ENCODE measurements at places on chromosomes 7 and 10.

DNA sequence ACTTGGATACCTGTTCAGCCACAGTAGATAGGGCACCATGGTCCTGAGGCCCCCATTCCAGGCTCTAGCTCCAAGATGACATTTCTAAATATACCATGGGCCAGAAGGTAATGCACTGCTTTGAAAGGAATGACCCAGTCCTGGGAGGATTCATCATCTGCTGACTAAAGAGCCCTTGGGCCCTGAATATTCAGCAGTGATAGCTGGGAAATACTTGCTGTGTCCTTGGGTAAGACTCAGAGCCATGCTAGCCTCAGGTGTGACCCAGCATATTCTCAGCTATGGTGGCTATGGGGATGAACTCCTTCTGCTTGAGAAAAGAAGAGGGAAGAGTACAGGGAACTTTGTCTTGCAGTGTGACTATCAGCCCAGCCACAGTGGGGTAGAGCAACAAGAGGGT, 21.3 kb upstream of the AGR2 start:
- no peak for DNase-seq

DNA sequence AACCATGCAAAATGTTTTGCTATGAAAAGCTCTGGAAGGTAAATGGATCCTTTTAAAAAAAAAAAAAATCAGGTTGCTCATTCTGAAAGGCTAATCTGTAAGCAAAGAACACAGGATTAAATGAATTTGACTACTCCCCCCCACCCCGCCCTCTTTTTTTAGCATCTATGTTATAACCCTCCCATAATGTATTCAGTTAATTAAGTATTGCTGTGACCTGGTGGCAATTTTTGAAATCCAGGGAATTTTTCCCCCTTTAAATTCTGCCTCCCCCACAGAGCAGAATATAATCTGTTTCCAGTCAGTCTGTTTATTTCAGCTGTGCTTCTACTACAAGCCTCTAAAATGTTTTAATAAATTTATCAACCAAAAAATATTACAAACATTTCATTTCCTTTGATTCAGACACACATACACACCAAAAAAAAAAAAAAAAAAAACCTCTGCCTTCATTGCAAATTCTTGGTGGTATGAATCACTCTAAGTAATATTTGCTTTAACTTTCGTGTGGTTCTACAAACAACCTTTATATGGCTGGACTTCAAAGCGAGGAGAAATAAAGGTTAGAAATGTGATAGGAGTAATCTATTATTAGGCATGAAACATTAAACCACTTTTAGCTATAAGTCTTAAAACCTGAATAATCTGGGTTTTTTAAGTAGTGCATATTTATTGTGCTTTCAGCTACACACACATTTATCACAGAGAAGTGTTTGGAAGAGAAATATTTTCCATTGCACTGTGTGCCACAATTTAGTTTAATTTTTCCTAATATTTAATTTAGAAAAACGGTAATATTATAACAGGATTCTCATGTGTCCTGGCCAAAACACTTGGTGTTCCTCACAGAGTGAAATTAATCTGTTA, 64.4 kb upstream of the ARID5B start:
- no peak for DNase-seq

GRCh38 chr7:24713850-24714675, 43.2 kb downstream of the GSDME start:
- DNase-seq: no peak

- no peak for DNase-seq
These were observed 15.2 kb upstream of the MKX start for GRCh38 chr10:27760867-27761266.

GRCh38 chr10:100470367-100470766, 7.6 kb downstream of the WNT8B start:
- no peak for DNase-seq

DNA sequence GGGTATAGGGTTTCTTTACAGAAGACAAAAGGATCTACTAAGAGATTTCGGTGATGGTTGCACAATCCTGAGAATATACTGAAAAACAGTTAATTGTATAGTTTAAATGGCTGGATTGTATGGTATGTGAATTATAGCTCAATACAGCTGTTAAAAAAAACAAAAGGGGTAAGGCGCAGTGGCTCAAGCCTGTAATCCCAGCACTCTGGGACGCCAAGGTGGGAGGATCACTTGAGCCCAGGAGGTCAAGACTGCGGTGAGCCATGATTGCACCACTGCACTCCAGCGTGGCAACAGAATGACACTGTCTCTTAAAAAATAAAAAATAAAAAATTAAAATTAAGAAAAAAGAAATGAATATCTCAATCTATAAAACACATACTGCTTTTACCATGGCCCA, 18.5 kb downstream of the ESYT2 start:
- DNase-seq: no peak

DNA sequence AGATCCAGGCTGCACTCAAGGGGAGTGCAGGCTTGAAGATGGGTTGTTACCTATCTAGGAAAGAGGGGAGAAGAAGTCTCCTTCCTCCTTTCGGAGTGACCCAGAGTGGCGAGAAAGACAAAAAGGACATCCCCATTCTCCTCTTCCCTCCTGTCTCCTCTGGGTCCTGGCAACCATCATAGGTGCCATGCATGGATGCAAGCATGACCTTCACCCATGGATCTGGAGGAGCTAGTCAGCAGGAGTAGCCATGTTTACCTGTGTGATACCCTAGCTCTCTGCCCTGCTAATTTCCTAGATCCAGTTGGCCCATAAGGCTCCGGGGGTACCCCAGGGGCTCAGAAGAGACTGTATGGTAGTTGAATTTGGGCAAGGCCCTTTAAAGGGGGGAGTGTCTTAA, 17.2 kb upstream of the CROT start:
- no peak for DNase-seq

GRCh38 chr10:16867556-16867955, 50.3 kb upstream of the RSU1 start:
- DNase-seq: no peak

DNA sequence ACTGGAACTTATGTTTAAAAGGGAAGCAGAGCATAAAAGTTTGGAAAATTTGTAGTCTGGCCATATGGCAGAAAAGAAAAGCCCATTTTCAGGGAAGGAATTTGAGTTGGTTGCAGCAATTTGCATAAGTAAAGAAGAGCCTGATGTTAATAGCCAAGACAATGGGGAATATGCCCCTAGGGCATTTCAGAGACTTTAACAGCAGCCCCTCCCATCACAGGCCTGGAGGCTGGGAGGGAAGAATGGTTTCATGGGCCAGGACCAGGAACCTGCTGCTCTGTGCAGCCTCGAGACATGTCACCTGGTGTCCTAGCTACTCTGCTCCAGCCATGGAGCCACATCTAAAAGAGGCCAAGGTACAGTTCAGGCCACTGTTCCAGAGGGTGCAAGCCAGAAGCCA, 35.3 kb downstream of the HTR7 start:
- DNase-seq: no peak

DNA sequence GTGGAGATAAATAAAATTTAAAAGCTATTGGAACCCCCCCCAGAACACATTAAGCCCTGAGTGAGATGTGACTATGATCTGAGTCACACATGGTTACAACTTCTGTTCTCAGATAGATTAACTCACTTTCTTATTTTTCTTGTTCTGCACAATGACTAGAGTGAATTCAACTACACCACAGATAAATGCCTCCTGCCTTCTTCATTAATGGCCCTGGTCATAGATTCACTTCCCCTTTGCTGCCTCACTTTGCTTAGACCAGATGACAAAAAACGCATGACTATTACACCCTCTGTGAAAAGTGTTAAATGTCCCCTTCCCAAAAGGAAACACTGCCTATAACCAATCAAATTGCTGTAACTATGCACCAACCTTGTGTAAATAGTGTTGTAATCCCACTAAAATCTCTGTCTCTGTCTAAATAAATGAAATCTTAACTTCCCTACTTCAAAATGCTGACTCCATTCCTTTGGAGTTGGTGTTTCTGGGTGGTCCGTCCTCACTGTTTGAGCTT, 49.4 kb downstream of the AKR1D1 start:
- DNase-seq: no peak

DNA sequence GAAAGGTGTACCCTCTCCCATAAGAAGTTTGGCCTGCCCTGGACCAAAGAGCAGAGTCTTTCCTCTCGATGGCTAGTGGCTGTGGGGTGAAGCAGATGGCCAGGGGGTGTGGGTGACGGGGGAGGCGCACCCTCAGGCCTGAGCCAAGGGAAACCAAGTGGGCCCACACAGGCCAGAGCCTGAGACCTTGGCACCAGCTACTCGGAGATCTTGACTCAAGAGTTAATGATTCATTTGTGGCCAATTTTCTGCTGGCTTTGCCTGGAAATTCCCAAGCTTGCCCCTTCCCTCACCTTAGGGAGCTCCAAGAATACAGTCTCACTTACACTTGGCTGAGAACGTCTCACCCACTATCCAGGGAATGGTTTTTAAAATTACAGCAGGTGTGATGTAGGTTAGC, 42.7 kb downstream of the ZMIZ1 start:
- no peak for DNase-seq

DNA sequence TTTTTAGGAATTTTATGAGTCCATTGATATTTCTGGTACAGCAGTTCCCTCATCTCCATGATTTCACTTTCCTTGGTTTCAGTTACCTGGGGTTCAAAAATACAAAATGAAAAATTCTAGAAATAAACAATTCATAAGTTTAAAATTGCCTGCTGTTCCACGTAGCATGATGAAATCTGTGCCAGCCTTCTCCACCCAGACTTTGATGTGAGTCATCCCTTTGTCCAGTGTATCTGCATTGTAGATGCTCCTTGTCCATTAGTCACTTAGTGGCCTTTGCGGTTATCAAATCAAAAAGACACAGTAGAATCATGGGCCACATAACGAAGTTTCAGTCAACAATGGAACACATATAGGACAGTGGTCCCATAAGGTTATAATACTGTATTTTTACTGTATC, 286.9 kb downstream of the PTEN start:
- no peak for DNase-seq

DNA sequence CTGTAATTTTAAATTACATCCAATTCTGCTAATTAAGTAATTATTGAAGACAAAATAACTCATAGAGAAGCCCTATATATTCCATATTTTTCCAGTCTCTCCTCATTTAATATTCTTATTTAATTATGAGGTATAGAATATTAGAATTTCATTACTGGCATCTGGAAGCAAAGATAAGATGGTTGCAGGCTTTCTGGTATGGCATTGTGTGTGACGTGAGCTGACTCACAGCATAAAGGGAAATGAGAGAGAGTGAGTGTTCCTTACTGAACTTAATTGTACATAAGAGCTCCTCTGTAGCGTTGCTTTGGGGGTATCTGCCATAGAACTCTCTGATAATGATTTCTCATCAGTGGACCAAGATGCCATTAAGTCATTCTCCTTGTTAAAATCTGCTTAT, 127.4 kb upstream of the TEX47 start:
- DNase-seq: no peak

- DNase-seq: no peak
These were observed 112.8 kb downstream of the PRLHR start for GRCh38 chr10:118482393-118483331.

DNA sequence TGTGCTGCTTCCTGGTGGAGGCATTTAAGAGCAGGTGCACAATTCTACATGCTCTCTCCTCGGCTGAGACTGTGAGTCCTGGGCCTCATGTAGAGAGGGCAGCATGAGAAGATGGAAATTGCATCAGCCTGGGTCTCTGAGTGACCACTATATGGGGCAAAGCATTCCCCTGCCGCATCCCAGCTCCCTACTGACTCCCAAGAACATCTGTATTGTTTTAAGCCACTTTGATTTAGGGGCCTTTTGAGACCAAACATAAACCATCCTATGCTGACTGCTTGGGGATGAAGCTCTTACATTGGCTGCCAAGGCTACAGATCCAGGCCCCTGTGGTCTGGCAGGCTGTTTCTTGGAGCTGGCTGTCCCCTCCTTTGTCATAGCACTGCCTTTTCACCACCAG, 101.3 kb upstream of the TBX20 start:
- DNase-seq: no peak

- no peak for DNase-seq
These were observed 112.0 kb downstream of the UBE2H start for GRCh38 chr7:129840757-129841156.

GRCh38 chr7:43537765-43538403, 45.0 kb upstream of the STK17A start:
- no peak for DNase-seq

GRCh38 chr10:88156341-88156740, 292.9 kb downstream of the PTEN start:
- DNase-seq: no peak

GRCh38 chr10:121754666-121755065, 156.4 kb upstream of the FGFR2 start:
- no peak for DNase-seq

- no peak for DNase-seq
These were observed 4.6 kb downstream of the LFNG start for GRCh38 chr7:2523941-2524807.

DNA sequence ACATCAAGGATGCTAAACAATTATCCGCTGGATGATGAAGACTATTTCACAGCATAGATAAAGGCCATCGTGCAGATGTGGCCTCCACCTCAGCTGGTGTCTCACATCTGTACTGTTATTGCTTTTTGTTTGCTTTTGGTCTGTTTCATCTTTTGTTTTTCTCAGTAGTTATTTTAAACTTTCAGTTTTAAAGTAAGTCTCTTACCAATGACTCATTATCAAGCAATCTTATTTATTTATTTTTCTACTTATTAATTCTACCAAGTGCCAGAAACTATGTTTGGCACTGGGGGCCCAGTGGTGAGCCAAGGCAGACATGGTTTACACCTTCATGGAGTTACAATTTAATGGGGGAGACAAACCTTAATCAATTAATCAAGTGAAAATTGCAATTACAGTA, 250.9 kb upstream of the TMEM72 start:
- no peak for DNase-seq

DNA sequence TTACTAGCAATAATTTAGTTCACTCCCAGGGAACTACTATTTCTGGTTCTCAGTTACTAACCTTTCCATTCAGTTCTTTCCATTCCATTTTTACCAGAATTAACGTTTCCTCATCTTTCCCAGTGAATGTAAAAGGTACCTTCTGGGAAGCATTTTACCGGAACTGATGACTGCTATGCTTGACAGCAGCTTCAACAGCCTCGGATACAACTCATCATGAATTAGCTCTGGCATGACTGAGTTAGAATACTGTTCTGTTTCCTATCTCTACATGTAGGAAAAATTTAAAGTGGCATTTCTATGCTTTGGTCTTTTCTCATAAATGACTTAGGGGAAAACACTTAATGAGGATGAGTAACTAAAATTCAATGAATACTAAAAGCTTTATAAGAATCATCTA, 18.6 kb downstream of the TAS2R41 start:
- DNase-seq: no peak

DNA sequence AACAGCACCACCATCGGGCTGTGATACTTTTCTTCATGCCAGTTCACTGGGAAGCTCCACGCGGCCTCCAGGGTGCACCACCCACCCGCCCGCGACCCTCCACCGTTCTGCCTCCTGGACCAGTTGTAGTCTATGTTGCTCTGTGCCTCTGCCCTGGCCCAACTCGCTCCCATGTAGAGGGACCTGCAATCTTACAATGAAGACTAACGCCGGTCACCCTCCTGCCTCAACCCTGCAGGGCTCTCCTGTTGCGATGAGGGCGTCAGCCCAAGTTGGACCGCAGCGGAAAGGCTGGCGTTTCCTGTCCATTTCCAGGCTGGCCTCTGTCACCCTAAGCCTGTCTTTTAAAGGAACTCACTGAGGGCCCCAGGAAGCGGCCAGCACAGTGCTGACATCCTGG, 34.9 kb downstream of the IL15RA start:
- DNase-seq: no peak
